ENCODE measurements at places on chromosomes 1 and 21.

- no peak for DNase-seq
Measured at GRCh38 chr1:43206600-43207228, 34.6 kb downstream of the CFAP57 start.

DNA sequence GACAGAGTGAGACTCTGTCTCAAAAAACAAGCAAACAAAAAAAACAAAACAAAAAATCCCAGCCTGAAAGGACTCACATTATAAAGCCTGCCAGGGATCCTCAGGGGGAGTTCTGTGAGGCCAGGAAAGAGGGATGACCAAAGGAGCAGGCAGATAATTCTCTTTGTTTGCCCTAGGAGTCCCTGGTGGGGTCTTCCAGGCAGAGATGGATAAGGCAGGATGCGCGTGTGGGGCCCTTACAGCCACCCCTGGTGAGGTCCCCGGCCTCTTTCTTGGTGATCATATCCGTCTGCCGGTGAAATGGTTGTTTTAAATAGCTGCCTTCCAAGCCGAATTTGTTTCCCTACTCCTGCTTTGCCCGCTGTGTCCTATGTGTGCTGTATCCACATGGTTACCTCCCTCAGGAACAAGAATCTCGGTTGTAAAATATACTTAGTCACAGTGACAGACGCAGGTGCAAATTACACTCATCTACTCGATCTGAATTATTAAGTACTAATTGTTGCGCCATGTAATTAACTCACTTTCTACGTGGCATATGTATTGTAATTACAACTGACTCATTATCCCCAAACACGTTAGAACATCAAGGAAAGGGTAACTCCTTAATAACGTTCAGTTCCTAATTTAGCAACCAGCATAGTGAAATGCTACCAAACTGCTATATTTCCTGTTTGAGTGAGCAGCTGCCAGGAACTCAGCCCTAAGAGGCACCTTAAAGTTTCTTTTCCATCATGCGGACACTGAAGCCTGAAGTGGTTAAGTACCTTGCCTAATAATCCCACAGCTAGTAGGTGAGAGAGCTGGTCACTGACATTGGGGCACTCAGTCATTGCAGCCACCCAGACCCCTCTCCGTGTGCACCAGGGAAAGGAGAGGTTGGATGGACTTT lies 106.4 kb downstream of the ZSCAN20 start:
- DNase-seq, result no peak

GRCh38 chr1:220954321-220955075 lies 75.3 kb downstream of the HLX start:
- no peak for DNase-seq

- no peak for DNase-seq
Measured at GRCh38 chr1:182869241-182869666, 30.1 kb downstream of the DHX9 start.

DNA sequence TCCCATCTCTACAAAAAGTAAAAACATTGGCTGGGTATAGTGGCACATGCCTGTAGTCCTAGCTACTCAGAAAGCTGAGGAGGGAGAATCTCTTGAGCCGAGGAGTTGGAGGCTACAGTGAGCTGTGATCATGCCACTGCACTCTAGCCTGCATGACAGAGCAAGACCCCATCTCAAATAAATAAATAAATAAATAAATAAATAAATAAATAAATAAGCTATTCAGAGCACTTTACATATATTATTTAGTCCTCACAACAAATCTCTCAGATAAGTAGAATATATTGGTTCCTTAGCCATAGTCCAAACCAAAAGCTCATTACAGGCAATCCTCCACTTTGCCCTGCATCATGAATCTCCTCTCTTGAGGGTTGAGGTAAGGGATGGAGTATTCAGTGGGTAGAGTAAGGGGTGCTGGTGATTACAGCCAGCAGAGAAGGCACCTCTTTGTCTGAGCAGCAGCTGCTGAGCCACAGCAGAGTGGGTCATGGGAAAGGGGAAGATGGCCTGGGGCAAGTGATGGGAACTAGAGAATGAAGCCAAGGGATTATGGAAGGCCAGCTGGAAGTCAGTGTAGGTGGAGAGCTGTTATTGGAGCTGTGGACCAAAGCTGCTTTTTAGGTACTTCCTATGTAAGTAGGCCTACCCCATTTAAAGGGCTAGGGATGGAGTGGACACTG lies 115.5 kb upstream of the ZNF644 start:
- DNase-seq, result no peak

DNA sequence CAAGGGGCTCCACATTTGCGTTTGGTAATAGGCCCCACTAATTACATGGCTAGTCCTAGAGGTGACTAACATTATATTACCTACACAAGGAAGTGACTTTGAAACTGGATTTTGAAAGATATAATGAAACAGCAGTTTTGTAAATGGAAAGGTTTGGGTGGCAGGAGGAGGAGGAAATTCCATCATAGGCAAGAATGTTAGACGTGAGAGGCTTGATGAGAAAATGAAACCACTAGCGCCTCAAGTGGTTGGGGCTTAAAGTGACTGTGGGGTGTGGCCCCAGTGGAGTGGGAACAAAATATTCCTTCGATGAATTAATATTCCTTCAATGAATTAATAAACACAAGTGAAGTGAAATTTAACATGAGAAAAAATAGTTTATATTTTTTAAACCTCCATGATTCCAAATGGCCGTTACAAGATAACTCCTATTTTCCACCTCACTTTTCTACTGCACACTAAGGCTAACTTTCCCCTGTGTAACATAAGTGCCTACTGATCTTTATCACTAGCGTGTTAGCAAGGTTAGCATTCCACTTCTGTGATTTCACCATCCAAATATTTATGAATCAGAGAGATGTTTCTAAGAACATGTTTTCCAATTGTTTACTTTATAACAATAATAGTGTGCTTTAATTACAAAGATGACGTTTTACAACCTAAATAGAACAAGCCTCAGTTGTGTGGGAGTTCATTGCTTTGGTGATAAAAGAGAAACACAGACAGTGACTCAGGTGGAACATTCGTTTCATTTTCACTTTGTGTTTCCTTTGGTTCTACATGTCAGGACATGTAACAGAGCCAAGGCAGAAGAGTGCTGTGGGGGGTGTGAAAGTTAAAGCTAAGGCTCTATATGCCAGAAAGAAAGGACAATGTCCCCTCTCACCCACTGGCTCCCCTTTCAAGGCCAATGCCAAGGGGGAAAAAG lies 12.5 kb upstream of the ATF3 start:
- peak; percentile 56 for DNase-seq

- DNase-seq, result no peak
Measured at GRCh38 chr1:57966751-57967406, 543.0 kb upstream of the DAB1 start.

- DNase-seq, result peak; percentile 48
Measured at GRCh38 chr1:46062651-46063319, 69.6 kb downstream of the PIK3R3 start.

DNA sequence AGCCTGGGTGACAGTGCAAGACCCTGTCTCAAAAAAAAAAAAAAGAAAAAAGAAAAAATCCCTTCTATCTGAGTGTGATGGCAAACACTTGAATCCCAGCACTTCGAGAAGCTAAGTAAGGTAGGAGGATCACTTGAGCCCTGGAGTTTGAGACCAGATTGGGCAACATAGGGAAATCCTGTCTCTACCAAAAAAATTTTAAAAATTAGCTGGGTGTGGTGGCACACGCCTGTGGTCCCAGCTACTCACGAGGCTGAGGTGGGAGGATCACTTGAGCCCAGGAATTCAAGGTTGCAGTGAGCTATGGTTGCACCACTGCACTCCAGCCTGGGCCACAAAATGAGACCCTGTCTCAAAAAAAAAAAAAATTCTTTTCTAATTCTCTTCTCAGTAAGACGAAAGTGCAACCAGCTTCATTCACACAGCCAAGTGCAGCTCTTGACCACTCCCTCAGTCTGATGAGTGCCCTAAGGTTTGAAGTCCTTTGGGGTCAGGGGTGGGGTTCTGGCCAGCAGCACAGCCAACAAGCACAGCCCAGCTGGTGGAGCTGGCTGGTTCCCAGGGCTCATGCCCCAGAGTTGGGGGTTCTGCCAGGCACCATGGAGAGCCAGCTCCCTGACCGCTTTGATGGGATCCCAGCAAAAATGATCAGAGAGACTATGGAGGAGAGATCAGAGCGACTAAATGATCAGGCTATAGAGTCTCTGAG lies 8.0 kb downstream of the SLC2A5 start:
- no peak for DNase-seq

DNA sequence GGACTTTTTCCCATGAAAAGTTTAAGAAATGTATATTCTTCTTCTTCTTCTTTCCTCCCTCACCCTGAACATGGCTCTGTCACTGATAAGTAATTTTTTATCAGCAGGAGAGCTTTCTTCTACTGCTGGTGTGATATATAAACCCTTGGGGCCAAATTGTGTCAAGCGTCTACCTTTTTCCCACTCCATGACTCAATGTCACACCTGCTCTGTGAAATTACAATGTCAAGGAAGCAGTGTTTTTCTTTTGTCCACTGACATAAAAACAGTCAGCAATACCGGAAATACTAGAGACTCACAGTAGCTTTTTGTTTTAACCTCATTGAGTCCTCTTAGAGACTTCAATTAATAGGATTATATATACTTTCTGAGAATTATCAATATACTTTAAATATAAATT lies 416.2 kb upstream of the ADGRL4 start:
- no peak for DNase-seq

DNA sequence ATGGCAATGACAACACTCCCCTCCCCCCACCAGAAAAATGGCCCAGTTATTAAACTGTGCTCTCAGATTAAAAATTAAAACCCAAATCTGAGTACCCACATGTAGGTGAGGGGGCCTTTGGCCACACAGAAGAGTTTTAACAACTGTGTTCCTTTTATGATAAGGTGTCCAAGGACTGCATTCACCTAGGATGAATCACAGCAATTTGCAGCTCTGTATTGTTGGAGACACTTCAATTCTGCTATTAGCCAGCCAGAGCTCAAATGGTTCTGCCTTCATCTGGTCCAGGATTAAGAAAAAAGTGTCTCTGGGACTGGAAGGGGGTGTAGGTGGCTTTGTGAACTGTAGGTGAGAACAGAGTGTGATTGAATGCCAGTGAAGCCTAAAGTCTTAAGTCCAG lies 43.3 kb upstream of the DIRAS3 start:
- DNase-seq, result no peak

DNA sequence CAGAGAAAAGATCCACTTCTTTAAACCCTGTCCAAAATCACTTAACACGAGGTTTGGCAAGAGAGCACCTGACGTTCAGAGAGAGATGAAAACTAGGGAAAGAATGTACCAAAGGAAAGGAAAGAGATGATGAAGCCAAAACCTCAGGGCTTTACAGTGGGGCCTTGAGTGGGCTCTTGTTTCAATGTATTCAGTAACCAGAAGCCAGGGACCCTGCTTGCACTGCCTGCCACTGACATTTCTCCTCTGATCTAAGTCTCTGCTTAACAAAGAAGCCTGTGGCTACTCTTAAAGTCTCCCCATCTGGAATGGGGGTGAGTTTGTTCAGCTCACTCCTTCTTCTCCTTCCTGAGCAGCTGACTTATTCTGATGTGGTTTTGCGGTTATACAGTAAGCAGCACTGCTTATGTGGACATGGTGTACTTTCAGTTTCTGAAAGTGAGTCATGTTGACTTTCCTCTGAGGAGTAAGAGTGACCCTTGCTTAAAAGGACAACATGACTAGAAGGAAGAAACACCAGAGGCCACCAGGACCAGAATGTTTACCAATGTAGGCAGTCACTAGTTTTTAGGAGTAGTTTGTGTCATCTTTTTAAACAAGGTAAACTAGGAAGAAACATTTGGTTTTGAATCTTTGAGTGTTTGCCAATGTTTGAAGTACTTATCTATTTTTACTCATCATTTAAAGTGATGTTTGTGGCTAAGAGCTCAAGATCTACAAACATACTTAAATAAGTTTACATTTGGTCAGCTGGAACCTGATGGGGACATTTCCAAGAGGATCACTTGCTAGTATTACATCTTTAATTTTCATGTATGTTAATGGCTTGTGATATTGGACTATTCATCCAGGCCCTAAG lies 87.4 kb downstream of the FASLG start:
- no peak for DNase-seq

DNA sequence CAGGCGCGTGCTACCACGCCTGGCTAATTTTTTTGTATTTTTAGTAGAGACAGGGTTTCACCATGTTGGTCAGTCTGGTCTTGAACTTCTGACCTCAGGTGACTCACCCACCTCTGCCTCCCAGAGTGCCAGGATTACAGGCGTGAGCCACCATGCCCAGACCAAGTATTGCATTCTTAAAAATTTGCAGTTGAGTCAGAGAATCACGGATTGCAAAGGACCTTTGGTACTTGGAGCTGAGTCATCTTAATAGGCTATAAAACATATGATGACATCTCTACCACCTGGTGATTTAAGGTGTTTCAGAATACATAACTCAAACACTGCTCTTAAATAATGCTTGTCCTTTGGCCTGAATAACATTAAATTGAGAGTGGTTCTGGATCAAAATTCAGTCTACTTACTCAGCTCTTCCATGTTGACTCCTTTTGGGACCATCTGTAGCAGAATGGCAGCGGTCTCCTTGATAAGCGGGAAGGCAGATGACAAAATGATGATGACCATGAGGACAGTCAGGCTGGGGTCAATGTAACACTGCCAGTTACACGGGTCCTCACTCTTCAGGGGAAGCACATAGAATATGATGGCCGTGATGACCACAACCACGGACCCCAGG lies 10.4 kb downstream of the SLC30A10 start:
- no peak for DNase-seq

GRCh38 chr1:29973406-29973805 lies 737.1 kb downstream of the PTPRU start:
- no peak for DNase-seq

GRCh38 chr21:38424305-38425019 lies 73.8 kb downstream of the ERG start:
- DNase-seq, result no peak

DNA sequence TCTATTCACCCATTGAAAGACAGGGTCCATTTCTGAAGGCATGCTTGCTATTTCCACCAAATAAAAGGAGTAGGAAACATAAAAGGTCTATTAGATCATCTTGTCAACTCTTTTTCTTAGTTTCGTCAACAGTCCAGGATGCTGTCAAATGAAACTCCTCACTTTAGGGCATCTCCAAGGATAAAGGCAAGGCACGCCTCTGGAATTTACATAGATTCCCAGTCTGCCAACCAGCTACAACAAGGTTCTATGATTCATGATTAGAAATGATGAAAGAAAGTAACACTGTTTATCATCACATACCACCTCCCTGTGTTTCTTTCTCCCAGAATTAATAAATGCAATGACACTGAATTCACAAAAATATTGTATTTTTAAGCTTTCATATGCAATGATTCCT lies 636.3 kb downstream of the LTN1 start:
- DNase-seq, result no peak

GRCh38 chr1:225355863-225356262 lies 72.0 kb downstream of the LBR start:
- DNase-seq, result no peak

GRCh38 chr1:1619917-1620361 lies 4.6 kb downstream of the MIB2 start:
- no peak for DNase-seq

DNA sequence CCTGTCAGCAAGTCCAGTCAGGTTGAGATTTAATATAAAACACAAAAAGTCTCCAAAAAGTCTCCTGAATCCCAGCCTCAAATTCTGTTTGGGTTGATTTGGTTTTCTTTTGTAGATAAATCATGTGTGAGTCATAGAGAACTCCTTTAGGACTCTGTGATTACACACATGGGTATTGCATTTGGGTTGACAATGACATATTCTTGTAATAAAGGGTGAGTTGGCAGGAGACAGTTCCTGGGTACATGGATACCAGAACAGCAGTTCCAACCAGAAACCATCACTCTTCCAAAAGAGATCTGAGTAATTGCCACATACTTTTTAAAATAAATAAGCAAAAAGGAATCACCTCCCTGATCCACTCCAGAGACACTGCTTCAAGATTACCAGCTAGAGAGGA lies 8.9 kb downstream of the CR2 start:
- no peak for DNase-seq

All from activated CD4-positive, alpha-beta T cell treated with anti-CD3 and anti-CD28 coated beads, Interleukin-2, amount 50 U/mL, for 48 hours (primary cell).